Fibroblast of the aortic adventitia (primary cell): ENCODE measurements at places on chromosomes 13 and 19. TPM values are rescaled to one million over a fixed set of nuclear protein-coding genes. Genes with fewer than 3 reads are reported as not detected.

NMRK2 gene
- not detected in 2 replicates for total RNA-seq

DIAPH3 gene
- 4.8 and 40.9 TPM in 2 replicates for total RNA-seq

ZNF534 gene
- total RNA-seq, result not detected in 2 replicates

DNA sequence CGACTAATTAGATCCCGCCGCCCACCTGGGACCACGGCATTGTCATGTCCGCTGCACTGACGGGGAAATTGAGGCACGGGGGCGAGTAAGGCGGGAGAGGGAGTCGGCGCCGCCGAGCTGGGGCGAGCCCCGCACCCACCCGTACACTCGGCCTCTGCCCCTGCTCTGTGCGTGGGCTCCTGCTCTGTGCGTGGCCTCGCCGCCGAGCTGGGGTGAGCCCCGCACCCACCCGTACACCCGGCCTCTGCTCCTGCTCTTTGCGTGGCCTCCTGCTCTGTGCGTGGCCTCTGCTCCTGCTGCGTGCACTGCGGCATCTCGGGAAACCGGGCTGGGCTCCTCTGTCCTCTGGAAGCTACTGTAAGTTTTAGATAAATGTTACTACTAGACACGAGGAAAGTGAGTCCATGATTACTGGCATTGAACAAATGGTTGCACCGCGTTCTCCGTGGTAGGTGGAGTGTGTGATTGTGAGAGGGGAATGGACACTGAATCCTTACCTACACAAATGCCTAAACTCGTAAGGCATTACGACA, 826 bp upstream of the C1QTNF9 start:
- no peak for DNase-seq
